ENCODE measurements at places on chromosomes 13 and 19. TPM values are rescaled to one million over a fixed set of nuclear protein-coding genes. Genes with fewer than 3 reads are reported as not detected.

GRCh38 chr13:50531917-50532899 is 311.3 kb downstream of the DLEU7 start:
- H3K4me1 ChIP-seq, result peaks cover 3% of the 10 kb centered on the region
- no peaks in the 10 kb centered on the region for H3K27me3 ChIP-seq
- DNase-seq, result no peak
- H3K36me3 ChIP-seq, result no peaks in the 10 kb centered on the region

DNA sequence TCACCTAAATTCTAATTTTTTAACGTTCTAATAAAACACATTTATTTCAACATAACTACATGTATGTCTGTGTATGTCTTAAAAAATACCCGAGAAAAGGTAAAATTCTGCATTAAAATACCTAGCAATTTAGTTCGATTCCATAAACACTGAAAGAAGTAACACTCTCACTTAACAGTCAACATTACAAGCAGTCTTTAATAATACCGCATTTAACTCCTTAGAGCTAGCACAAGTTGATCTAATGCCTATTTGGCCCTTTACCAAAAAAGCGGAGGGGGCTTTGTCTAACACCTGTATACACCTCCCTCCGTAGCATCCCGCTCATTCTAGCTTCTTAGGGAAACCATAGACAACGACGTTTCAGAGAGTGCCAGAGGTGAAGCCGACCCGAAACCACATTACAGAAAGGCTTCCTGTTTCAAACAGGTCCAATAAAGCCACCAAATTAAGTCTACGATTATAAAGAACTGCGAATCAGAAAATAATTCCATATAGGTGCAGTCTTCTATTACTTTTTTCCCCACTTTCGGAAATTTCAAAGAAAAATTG is 1.2 kb downstream of the SPART start:
- peaks cover 11% of the 10 kb centered on the region for H3K4me1 ChIP-seq
- H3K36me3 ChIP-seq, result no peaks in the 10 kb centered on the region
- H3K27me3 ChIP-seq, result peaks cover 11% of the 10 kb centered on the region
- peak overlapping the region; percentile 80 for H3K4me3 ChIP-seq

DNA sequence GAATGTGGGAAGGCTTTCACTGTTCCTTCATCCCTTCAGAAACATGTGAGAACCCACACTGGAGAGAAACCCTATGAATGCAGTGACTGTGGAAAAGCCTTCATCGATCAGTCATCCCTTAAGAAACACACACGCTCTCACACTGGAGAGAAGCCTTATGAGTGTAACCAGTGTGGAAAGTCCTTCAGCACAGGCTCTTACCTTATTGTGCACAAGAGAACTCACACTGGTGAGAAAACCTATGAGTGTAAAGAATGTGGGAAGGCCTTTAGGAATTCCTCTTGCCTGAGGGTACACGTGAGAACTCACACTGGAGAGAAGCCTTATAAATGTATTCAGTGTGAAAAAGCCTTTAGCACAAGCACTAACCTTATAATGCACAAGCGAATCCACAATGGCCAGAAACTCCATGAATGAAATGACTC is 18.6 kb downstream of the ZNF177 start:
- no peak overlapping the region for H3K4me3 ChIP-seq
- DNase-seq, result no peak
- H3K27ac ChIP-seq, result no peak overlapping the region
- H3K27me3 ChIP-seq, result no peaks in the 10 kb centered on the region
- no peaks in the 10 kb centered on the region for H3K4me1 ChIP-seq

- H3K27me3 ChIP-seq, result no peaks in the 10 kb centered on the region
- H3K4me1 ChIP-seq, result no peaks in the 10 kb centered on the region
- no peaks in the 10 kb centered on the region for H3K36me3 ChIP-seq
- H3K4me3 ChIP-seq, result peak overlapping the region; percentile 85
Measured at GRCh38 chr19:11887234-11887610, 360 bp upstream of the ZNF69 start.

- H3K27me3 ChIP-seq, result peaks cover 34% of the 10 kb centered on the region
- H3K27ac ChIP-seq, result no peak overlapping the region
- H3K4me3 ChIP-seq, result no peak overlapping the region
- no peaks in the 10 kb centered on the region for H3K36me3 ChIP-seq
- no peaks in the 10 kb centered on the region for H3K4me1 ChIP-seq
Measured at GRCh38 chr19:35110974-35111373, 4.6 kb upstream of the FXYD3 start.

GRCh38 chr13:24995225-24995804 is 100.6 kb upstream of the PABPC3 start:
- H3K4me1 ChIP-seq, result no peaks in the 10 kb centered on the region
- H3K4me3 ChIP-seq, result no peak overlapping the region
- H3K27ac ChIP-seq, result no peak overlapping the region
- no peaks in the 10 kb centered on the region for H3K36me3 ChIP-seq
- DNase-seq, result peak; percentile 38

- H3K4me3 ChIP-seq, result peak overlapping the region; percentile 55
- H3K36me3 ChIP-seq, result peaks cover 14% of the 10 kb centered on the region
Measured at GRCh38 chr19:7916103-7916954, 1.7 kb downstream of the TGFBR3L start.

GRCh38 chr19:33724721-33725060 is 72.0 kb upstream of the KCTD15 start:
- peaks cover 55% of the 10 kb centered on the region for H3K27me3 ChIP-seq
- no peak overlapping the region for H3K27ac ChIP-seq
- H3K4me3 ChIP-seq, result no peak overlapping the region
- no peaks in the 10 kb centered on the region for H3K4me1 ChIP-seq
- H3K36me3 ChIP-seq, result no peaks in the 10 kb centered on the region

ADAMTSL5 gene
- total RNA-seq, result 7.9 TPM

- H3K27me3 ChIP-seq, result peaks cover 9% of the 10 kb centered on the region
- no peaks in the 10 kb centered on the region for H3K4me1 ChIP-seq
- DNase-seq, result no peak
- H3K27ac ChIP-seq, result no peak overlapping the region
Measured at GRCh38 chr19:9032136-9032631, 22.0 kb upstream of the MUC16 start.

C19orf73 gene
- 2.4 TPM for total RNA-seq

- H3K27me3 ChIP-seq, result no peaks in the 10 kb centered on the region
- H3K27ac ChIP-seq, result no peak overlapping the region
- H3K4me1 ChIP-seq, result no peaks in the 10 kb centered on the region
- H3K4me3 ChIP-seq, result no peak overlapping the region
- H3K36me3 ChIP-seq, result no peaks in the 10 kb centered on the region
Measured at GRCh38 chr13:51257187-51257586, 35.0 kb downstream of the FAM124A start.

DNA sequence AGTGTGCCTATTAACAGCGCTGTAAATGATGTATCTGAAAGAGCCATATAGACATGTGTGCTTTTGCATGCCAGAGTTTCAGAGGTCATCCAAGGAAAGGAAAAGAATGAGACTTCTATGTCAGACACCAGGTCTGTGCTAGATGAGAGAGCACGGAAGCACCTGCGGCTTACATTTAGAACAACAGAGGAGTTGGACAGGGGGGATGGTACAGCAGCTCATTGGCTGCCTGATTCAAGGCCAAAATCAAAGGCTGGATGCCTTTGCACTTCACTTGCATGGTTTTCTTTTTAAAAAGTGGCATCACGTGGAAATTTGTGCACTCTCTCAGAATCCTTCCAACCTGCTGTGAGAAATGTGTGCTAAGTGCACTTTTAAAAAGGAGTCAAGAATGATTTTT is 32.8 kb upstream of the AMER2 start:
- no peak overlapping the region for H3K4me3 ChIP-seq
- no peaks in the 10 kb centered on the region for H3K27me3 ChIP-seq
- DNase-seq, result no peak

GRCh38 chr19:19633711-19634515 is 5.9 kb upstream of the LPAR2 start:
- H3K27me3 ChIP-seq, result no peaks in the 10 kb centered on the region
- H3K4me3 ChIP-seq, result no peak overlapping the region
- H3K4me1 ChIP-seq, result peaks cover 12% of the 10 kb centered on the region
- no peak for DNase-seq
- H3K36me3 ChIP-seq, result peaks cover 35% of the 10 kb centered on the region

All from T-cell (primary cell).